ENCODE measurements at places on chromosomes 5 and 9. TPM values are rescaled to one million over a fixed set of nuclear protein-coding genes. Genes with fewer than 3 reads are reported as not detected.

DNA sequence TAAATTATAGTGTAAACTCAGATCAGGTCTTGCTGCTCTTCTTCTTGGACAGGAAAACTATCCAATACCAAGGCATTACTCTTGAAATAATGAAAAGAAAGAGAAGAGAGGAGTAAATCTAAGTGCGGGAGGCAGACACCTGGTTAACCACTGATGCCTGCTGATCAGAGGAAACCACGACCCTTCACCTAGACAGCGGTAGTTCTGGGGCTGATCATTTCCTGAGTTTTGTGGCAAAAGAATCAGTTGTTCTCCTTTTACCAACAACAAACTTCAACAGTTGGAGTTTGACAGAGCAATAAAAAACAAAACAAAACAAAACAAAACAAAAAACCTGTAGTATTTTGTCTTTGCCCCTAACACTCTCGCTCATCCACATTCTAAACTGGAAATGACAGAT lies 3.0 kb downstream of the RLN1 start:
- no peak for DNase-seq

GRCh38 chr9:33024126-33024965 lies 727 bp upstream of the DNAJA1 start:
- DNase-seq: peak; percentile 35

DNA sequence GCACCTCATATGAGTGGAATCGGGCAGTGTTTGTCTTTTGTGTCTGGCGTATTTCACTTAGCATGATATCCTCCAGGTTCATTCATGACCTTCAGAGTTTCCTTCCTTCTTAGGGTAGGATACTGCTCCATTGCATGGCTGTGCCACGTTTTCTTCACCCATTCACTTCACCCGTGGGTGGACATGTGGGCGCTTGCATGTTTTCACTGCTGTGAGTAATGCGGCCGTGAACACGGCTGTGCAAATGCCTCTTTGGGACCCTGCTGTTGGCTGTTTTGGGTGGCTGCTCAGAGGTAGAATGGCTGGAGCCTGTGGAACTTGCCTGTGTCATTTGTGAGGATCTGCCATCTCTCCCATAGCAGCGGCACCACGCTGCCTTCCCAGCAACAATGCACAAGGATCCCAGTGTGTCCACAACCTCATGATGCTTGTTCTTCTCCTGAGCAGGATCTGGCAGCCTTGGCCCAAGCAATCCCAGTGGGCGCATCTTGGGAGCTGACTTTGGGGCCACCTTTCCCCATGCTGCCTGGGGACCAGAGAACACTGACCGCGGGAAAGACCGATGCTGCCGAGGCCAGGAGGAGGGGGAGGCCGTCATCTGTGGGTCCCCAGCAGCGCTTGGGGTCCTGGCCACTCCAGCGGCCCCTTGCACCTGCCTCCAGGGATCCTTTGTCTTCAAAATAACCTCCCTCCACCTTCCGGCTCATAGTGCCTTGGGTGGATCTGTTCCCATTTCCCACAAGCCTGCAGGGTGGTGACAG lies 2.3 kb upstream of the SCGB3A1 start:
- no peak for DNase-seq

GRCh38 chr5:139696167-139696893 lies 48.2 kb downstream of the CXXC5 start:
- no peak for DNase-seq

GRCh38 chr9:7341571-7341970 lies 458.0 kb downstream of the DMAC1 start:
- DNase-seq: no peak

GRCh38 chr5:41808294-41808693 lies 61.9 kb downstream of the OXCT1 start:
- DNase-seq: no peak

The C9 gene
- total RNA-seq: not detected

DNA sequence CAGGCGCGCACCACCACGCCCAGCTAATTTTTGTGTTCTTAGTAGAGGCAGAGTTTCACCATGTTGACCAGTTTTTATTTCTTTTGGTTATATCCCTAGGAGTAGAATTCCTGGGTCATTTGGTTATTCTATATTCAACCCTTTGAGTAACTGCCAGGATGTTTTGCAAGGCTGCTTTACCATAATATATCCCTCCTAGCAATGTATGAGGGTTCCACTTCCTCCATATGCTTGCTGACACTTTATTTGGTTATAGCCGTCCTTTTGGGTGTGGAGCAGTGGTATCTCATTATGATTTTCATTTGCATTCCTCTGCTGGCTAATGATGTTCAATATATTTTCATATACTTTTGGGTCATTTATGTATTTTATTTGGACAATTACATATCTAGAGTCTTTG lies 81.2 kb downstream of the RAB24 start:
- no peak for DNase-seq

GRCh38 chr5:111167551-111167950 lies 56.6 kb upstream of the CAMK4 start:
- no peak for DNase-seq

The IQGAP2 gene
- 34.0 TPM for total RNA-seq

DNA sequence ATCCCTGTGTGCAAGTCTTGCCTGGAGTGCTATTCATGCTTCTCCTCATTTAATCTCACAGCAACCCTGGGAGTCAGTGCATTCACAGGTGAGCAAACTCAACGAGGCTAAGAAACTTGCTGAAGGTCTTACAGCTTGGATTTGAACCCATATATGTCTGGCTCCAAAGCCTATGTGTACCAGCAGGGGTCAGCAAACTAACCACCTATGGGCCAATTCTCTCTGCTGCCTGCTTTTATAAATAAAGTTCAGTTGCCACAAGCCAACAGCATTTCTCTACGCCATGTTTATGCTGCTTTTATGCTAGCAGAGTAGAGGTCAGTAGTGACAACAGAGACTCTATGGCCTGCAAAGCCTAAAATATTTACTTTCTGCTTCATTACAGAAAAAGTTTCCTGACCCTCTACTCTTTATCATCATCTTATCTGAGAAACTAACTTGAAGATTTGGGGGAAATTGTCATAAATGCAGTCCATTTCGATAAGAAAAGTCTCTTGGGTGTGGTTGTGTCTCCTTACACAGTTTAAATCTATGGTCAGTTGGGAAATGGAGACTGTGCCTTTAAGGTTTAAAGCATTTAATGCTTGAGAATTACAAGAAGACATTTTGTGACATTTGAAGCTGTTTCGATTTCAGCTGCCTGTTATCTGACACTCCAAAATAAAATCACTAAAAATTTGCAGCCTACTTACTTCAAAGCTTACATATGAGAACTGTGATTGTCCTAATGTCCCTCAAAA lies 137.7 kb downstream of the PRELID2 start:
- DNase-seq: peak; percentile 67

The ADAMTS19 gene
- total RNA-seq: not detected

The NKD2 gene
- total RNA-seq: 22.9 TPM

The SLC46A2 gene
- not detected for total RNA-seq

GRCh38 chr9:128946571-128947276 lies 679 bp downstream of the DOLK start:
- no peak for DNase-seq

DNA sequence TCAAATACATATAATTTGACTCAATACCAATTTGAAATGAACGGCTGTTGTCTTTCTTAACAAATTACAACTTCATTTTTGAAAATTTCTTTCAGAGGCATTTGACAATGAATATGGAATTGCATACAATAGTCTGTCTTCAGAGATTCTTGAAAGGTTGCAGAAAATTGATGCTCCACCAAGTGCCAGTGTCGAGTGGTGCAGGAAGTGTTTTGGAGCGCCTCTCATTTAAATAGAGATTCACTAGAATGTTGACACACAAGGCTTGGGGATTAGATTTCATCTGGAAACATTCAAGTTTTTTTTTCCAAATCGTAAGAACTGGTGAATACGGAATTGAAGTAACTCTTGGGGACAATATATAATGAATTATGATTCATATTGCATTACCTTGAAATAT lies 8.1 kb downstream of the RPS6 start:
- DNase-seq: peak; percentile 37

Data from A673 (cell line).